Hematopoietic multipotent progenitor cell treated with erythropoietin and hydrocortisone succinate and interleukin-3 and kit ligand, for 15 days (in vitro differentiated cells): ENCODE measurements at places on chromosomes 7 and 10.

DNA sequence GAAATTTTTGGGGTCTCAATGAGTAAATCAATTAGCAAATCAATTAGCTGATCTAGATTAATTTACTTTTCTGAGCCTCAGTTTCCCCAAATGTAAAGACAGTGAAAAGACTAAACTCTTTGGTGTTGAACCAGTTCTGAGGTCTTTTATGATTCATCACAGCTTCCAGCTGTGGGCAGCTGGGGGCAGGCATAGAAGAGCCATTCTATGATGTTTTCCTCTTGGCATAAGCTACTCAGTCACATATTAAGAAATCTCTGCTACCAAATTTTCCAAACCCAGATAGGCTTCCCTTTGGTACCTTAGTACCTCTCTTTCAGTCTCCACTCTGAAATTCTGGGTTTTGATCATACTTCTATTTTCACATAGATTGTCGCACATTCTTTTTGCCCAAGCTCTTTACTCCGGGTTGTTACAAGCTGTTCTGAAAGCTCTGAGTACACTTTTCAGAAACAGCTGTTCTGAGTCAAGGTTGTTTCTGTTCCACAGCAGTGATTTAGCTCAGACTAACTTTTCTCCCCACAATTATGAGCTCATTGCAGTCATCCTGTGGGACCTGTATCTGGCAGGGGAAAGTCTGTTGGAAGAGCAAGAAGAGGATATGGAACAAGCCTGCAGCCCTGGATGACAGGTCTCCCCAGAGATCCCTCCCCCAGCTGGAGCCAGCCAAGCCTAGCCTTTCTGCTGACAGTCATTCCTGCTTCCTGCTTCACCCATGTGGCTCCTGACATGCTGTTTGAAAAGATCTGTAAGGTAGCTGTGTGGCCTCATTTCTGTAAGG, 599.6 kb upstream of the GHITM start:
- DNase-seq: no peak

DNA sequence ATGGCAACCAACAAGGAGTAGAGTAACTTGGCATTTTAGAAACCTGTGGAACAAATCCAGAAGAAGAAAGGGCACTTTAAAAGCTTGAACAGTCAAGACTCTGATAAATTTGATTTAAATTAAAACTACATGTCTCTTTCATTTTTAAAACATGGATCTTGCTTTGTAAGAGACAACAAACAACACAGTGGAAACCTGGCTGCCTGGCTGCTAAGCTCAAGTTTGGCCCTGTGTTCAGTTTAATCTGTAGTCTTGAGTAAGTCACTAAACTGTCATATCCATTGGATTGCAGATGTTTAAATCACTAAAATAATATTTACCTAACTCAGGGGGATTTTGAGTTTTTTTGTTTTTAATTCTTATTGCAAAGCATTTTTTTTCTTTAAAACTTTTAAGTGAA, 374.9 kb upstream of the SEMA3D start:
- no peak for DNase-seq

GRCh38 chr10:31549896-31550295, 230.9 kb downstream of the ZEB1 start:
- DNase-seq: no peak

DNA sequence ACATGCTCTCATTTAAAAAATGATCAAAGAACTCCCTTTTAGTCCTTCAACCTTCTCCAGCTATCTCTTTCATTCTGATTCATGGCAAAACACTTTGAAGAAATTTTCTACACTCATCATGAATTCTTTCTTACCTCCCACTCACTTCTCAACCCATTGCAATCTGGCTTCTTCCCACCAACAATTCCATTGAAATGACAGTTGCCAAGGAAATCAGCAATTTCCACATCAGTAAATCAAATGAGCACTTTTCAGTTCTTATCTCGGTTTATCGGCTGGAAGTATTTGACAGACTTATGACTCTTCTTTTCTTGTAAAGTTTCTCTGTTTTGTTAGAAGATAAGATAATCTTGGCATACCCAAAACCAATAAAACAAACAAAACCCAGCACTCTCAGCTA, 99.1 kb upstream of the CACNA2D1 start:
- no peak for DNase-seq

DNA sequence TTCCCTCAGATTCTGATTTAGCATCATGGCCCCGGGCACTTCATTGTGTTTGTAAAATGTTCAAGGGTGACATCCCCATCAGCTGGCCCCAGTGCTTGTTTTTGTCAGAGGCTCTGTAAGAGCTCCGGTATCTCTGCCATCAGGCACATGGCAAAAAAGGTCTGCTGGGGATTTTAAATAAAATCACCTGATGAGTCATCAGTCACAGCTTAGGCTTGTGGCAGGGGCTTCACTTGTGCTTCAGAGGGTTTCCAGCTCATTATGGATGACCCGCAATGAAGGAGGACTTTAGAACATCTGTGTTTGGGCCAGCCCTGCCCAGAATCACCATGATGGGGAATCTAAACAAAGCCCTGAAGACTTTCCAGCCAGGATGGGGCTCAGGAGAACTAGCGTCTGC, 259.9 kb downstream of the ZEB1 start:
- DNase-seq: no peak

- DNase-seq: no peak
Measured at GRCh38 chr10:117450940-117451339, 75.7 kb upstream of the PDZD8 start.

GRCh38 chr7:29145553-29146056, 732 bp downstream of the CPVL start:
- DNase-seq: no peak
